ENCODE measurements at places on chromosomes 12 and 14.

GRCh38 chr12:88945051-88945732 lies 364.9 kb upstream of the KITLG start:
- no peak overlapping the region for H3K4me3 ChIP-seq
- no peak overlapping the region for H3K27ac ChIP-seq
- H3K4me1 ChIP-seq = no peaks in the 10 kb centered on the region
- DNase-seq = no peak
- H3K27me3 ChIP-seq = no peaks in the 10 kb centered on the region

DNA sequence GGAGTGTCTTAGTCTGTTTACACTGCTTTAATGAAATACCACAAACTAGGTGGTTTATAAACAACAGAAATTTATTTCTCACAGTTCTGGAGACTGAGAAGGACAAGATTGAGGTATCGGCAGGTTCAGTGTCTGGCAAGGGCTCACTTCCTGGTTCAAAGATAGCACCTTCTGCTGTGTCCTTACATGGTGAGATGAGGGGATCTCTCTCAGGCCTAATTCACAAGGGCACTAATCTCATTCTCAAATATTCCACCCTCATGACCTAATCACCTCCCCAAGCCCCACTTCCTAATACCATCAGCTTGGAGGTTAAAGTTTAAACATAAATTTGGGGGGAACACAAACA lies 35.0 kb upstream of the PLEK2 start:
- no peak overlapping the region for H3K4me3 ChIP-seq
- H3K36me3 ChIP-seq = no peaks in the 10 kb centered on the region
- H3K27ac ChIP-seq = peak overlapping the region; percentile 51
- no peak for DNase-seq

DNA sequence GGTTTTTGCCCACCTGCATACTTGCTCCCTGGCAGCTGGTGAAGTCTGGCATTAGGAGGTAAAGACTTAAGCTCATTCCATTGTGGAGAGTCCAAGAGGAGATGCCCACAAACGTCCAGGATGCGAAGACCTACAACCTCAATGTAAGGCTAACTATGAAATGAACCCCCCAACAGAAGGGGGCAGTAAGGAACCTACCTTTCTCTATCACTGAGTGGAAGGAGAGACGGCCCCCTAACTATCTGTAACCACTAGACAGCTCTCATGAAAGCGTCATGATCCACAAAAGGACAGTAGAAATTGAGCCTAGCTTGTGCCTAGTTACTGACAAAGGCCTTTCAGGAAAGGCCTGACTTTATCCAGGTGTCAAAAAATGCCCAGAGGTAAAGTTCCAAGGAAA lies 55.3 kb downstream of the ZFYVE21 start:
- no peaks in the 10 kb centered on the region for H3K4me1 ChIP-seq
- no peak for DNase-seq
- no peak overlapping the region for H3K27ac ChIP-seq
- no peaks in the 10 kb centered on the region for H3K27me3 ChIP-seq

GRCh38 chr14:56603648-56604047 lies 24.1 kb downstream of the TMEM260 start:
- no peak overlapping the region for H3K4me3 ChIP-seq
- H3K27me3 ChIP-seq = no peaks in the 10 kb centered on the region
- DNase-seq = no peak
- H3K27ac ChIP-seq = no peak overlapping the region

- H3K4me1 ChIP-seq = peaks cover 42% of the 10 kb centered on the region
- peak overlapping the region; percentile 94 for H3K27ac ChIP-seq
- H3K36me3 ChIP-seq = no peaks in the 10 kb centered on the region
- H3K4me3 ChIP-seq = no peak overlapping the region
- no peak for DNase-seq
- no peaks in the 10 kb centered on the region for H3K27me3 ChIP-seq
Measured at GRCh38 chr12:122886851-122887818, 8.8 kb downstream of the VPS37B start.

DNA sequence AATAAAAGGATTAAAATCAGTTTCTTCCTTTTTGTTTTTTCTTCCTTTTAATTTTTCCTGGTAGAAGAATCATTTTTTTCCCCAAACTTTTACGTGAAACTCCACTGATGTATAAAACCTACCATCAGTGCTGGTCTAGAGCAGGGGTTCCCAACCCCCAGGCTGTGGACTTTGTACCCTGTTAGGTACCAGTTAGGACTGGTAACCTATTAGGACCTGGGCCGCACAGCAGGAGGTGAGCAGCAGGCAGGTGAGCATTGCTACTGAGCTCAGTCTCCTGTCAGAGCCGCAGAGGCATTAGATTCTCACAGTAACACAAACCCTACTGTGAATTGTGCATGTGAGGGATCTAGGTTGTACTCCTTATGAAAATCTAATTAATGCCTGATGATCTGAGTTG lies 10.1 kb downstream of the SMCO2 start:
- no peaks in the 10 kb centered on the region for H3K27me3 ChIP-seq
- H3K27ac ChIP-seq = no peak overlapping the region
- H3K36me3 ChIP-seq = no peaks in the 10 kb centered on the region
- no peaks in the 10 kb centered on the region for H3K4me1 ChIP-seq

DNA sequence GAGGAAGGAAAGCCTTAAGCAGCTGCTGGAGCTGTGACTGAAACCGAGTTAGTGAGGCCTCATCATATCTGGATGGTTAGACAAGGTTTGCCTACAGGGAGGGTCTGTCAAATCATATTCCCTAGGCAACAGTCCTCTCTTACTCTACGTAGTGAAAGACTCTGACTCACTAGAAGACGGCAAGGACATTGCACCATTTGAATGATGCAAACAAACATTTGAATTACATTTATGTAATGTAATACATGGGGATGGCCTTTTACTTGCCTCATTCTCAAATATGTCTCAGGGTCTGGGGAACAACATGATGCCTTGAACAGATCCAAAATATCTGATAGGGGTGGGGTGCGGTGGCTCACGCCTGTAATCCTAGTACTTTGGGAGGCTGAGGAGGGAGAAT lies 29.8 kb upstream of the STRAP start:
- H3K27me3 ChIP-seq = no peaks in the 10 kb centered on the region
- no peak overlapping the region for H3K4me3 ChIP-seq
- no peak for DNase-seq
- H3K4me1 ChIP-seq = no peaks in the 10 kb centered on the region

GRCh38 chr12:114729731-114730130 lies 45.8 kb upstream of the TBX3 start:
- no peak for DNase-seq
- no peak overlapping the region for H3K4me3 ChIP-seq
- no peak overlapping the region for H3K27ac ChIP-seq
- no peaks in the 10 kb centered on the region for H3K27me3 ChIP-seq
- no peaks in the 10 kb centered on the region for H3K4me1 ChIP-seq

DNA sequence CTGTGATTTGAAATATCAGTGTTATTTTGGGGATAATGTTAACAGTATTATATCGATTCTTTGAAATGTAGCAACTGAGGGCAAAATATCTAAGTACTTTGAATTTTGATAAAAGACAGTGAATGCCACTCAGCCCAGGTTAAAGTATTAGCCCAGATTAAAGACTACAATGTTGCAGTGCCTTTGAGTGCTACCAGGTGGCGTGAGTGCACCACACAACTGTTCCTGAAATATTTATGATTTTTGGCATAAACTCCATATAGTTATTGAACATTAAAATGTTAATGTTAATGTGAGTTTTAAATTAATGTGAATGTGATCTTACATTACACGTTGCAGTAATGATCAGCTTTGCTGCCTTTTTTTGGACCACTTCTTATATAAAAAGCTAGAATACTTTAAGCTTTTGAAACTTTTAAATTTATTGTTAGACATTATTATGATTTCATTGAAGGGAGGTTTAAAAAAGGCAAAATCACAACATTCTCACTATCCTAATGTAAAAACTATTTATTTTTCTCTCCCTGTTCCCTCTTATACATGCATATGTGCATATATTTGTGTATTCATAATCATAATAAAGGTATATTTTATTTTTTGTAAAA lies 22.5 kb downstream of the MRPS35 start:
- no peak overlapping the region for H3K27ac ChIP-seq
- H3K27me3 ChIP-seq = no peaks in the 10 kb centered on the region
- no peak for DNase-seq
- no peaks in the 10 kb centered on the region for H3K4me1 ChIP-seq

DNA sequence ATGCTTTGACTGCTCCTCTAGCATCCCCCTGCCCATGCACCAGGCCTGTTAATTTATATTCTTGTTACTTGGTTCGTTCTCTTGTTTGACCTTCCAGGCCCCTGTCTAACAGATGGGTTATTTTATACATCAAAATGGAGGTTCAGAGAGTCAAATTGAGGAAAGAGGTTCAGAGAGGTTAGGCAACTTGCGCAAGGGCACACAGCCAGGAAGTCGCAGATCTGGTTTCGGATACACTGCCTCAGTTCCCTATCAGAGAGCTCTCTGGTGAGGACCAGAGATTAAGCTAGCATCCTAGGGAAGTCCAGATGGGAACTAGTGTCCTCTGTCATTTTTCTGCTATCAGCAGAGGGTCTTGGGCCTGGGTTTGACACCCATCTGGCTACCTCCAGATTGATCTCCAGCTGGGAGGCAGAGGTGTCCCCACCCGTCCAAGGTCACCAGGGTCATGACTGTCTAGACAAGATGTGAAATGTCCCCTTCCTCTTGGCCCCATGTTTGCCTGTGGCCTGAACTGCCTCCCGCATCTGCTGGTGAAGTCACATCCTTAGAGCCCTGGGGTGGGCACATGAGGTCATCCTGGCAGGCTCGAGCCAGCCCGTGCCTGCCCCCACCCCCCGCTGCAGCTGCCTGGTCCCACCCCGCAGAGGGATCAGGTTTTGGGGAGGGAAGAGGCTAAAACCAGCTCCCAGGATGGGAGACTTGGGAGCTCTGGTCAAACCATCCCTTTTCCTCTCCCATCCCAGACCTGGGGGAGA lies 84.3 kb upstream of the NCOR2 start:
- H3K27ac ChIP-seq = no peak overlapping the region
- no peaks in the 10 kb centered on the region for H3K27me3 ChIP-seq
- no peaks in the 10 kb centered on the region for H3K36me3 ChIP-seq
- H3K4me3 ChIP-seq = no peak overlapping the region
- no peak for DNase-seq

GRCh38 chr14:104871145-104871655 lies 6.1 kb downstream of the CEP170B start:
- H3K36me3 ChIP-seq = no peaks in the 10 kb centered on the region
- H3K27me3 ChIP-seq = no peaks in the 10 kb centered on the region
- no peak overlapping the region for H3K4me3 ChIP-seq
- no peaks in the 10 kb centered on the region for H3K4me1 ChIP-seq
- DNase-seq = peak; percentile 11

DNA sequence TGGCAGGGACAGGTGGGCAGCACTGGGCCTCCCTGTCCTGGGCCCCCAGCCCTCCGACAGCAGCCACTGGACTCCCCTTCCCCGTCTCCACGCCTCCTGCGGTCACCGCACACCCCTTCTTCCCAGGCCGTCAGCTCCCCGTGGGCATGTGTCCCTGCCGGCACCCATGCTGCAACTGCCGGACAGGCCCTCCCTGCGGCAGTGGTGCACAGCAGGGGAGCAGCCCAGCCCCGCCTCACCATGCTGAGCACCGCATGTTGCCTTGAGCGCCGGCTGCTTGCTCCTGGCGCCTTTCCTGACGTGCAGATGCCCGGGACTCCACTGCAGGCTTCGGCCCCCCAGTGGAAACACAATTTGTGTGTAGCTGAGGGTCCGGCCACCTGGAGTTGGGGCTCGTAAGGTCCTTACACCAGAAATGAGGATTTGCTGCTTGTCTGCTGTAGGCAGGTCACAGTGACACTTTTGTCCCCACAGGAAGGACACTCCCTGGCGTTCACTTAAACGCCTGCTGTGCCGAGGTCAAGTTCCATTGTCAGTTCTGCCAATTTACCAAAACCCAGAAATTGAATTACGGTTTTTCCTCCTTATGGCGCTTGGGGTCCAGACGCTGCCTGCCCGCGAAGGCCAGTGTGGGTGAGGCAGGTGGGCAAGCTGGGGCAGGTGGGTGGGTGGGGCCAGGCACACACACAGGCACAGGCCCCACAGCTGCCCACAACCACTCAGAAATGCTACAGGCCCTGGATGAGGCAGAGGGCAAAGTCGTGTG lies 28.2 kb upstream of the MMP17 start:
- no peak for DNase-seq
- no peak overlapping the region for H3K27ac ChIP-seq
- no peak overlapping the region for H3K4me3 ChIP-seq
- no peaks in the 10 kb centered on the region for H3K4me1 ChIP-seq
- peaks cover 32% of the 10 kb centered on the region for H3K36me3 ChIP-seq

DNA sequence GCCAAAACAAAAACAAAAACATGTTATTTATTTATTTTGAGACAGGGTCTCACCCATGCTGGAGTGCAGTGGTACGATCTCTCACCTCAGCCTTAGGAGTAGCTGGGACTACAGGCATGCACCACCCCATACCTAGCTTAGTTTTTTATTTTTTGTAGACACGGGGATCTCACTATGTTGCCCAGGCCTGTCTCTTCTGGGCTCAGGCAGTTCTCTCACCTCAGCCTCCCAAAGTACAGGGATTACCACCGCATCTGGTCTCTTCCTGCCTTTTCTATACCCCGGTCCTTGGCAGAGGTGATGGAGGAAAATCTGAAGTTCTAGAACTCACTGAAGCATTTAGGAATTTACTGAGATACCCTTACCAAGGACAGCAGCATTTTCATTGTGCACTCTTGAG lies 6.8 kb upstream of the IRF2BPL start:
- no peak overlapping the region for H3K27ac ChIP-seq
- no peak for DNase-seq
- no peak overlapping the region for H3K4me3 ChIP-seq
- H3K27me3 ChIP-seq = no peaks in the 10 kb centered on the region
- peaks cover 81% of the 10 kb centered on the region for H3K4me1 ChIP-seq

GRCh38 chr12:98519257-98519907 lies 4.0 kb downstream of the TMPO start:
- H3K27me3 ChIP-seq = no peaks in the 10 kb centered on the region
- H3K4me1 ChIP-seq = peaks cover 20% of the 10 kb centered on the region
- no peak for DNase-seq

- H3K27ac ChIP-seq = peak overlapping the region; percentile 17
- no peak overlapping the region for H3K4me3 ChIP-seq
- H3K36me3 ChIP-seq = no peaks in the 10 kb centered on the region
- no peak for DNase-seq
- H3K27me3 ChIP-seq = no peaks in the 10 kb centered on the region
Measured at GRCh38 chr12:12404297-12404696, 47.4 kb downstream of the BORCS5 start.

DNA sequence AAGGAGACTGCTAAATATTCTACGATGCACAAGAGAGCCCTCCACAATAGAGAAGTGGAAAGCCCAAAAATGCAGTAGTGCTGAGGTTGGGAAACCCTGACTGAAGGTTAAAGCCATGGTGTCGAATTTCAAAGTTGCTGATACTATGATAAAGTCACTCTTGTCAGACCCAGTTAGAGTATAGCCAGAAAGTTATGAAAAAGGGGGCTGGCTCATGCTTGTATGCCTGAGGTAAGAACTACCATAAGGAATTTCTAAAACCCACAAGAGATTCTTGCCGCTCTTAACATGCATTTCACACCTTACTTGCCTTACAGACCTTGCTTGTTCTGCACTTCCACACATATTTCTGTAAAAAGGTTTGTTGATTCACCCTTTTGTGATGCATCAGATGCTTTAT lies 184.6 kb downstream of the SLC6A15 start:
- no peak for DNase-seq
- H3K4me1 ChIP-seq = no peaks in the 10 kb centered on the region
- H3K27me3 ChIP-seq = no peaks in the 10 kb centered on the region
- H3K36me3 ChIP-seq = no peaks in the 10 kb centered on the region
- H3K4me3 ChIP-seq = no peak overlapping the region
- H3K27ac ChIP-seq = no peak overlapping the region

- no peaks in the 10 kb centered on the region for H3K27me3 ChIP-seq
- no peak for DNase-seq
- no peaks in the 10 kb centered on the region for H3K36me3 ChIP-seq
- no peaks in the 10 kb centered on the region for H3K4me1 ChIP-seq
- no peak overlapping the region for H3K27ac ChIP-seq
Measured at GRCh38 chr14:87196436-87196835, 796.5 kb downstream of the GALC start.

Measured in pancreas (tissue), 10 donors.